ENCODE measurements at places on chromosomes 7 and 10.

GRCh38 chr10:99487125-99487807 lies 45.5 kb upstream of the NKX2-3 start:
- no peak for DNase-seq

DNA sequence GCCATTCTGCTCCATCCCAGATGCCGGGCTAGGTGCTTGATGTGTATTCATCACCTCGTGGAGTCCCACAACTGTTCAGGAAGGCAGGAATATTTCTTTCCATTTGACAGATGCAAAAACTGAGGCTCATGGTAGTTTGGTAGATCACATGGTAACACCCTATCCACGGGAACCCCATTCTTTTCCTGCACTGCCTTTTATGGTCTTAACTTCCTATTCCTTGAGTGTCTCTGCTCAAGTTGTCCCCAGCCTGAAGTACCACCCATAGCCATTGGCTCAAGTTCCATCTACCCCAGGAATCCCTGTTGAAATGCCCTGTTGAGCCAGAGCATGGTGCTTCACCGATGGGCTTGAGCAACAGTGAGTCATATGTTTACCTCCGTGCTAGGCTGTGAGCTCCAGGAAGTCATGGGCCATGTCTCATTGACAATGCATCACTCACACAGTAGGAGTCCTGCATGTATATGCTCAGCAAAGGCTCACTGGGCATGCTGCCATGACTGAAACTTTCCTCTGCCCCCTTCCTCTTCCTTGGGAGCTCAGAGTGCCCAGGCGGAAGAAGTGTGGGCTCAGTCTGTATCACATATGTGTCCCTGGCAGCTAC lies 71.7 kb upstream of the ADAM12 start:
- no peak for DNase-seq

DNA sequence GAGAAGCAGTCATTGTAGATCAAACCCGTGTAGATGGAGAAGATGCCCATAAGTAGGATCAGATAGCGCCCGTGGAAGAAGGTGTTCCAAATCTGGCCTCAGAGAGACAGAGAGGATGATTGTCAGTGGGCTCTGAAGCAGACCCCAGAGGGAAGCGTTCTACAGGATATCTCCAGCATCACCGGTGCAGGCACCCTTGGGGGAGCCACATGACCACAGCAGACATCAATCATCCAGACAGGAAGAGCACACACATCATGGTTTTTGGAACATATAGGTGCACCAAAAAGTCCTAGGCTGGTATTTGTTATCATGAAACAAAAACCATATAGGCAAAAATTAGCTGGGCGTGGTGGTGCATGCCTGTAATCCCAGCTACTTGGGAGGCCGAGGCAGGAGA lies 44.0 kb upstream of the SVOPL start:
- no peak for DNase-seq

DNA sequence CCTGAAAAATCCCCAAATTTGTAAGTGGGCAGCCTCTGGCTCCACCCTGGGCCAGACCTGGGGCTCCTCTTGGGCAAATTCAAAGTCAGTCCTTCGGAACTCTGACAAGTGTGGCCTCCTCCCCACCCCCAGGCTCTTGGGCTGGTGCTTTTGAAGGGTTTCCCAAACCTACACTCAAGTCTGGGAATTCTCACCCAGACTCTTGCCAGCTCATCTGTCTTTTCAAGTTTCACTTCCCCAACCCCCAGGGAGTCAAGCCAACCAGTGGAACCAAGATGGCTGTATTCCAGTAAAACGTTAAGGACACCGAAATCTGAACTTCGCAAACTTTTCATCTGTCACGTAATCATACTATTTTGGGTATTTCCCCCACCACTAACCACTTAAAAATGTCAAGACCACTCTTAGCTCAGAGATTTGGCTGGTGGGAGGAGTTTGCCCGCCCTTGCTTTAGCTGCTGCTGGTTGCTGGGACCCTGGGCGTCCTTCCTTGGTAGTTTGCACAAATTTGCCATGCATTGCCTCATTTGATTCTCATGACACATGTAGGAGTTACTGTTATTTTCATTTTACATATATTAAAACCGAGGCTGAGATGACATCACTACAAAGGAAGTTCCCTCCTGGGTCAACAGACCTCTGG lies 1.7 kb upstream of the MYO1G start:
- DNase-seq = no peak

GRCh38 chr7:13189668-13190067 lies 502.2 kb downstream of the ARL4A start:
- no peak for DNase-seq

GRCh38 chr7:142880876-142881505 lies 4.6 kb downstream of the TRPV6 start:
- DNase-seq = no peak

- no peak for DNase-seq
These were observed 52.0 kb downstream of the EEPD1 start for GRCh38 chr7:36204929-36205635.

DNA sequence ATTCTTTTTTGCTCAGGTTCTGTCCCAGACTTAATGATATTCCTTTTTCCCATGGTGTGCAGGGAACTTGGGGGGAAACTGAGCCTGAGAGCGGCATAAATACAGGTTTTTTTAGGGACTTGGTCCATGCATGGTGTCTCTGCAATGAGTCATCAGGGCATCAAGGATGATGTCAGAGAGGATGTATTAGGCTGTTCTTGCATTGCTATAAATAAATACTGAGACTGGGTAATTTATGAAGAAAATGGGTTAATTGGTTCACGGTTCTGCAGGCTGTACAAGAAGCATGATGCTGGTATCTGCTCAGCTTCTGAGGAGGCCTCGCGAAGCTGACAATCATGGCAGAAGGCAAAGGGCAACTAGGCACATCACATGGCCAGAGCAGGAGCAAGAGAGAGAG lies 185.4 kb downstream of the RAB11FIP2 start:
- no peak for DNase-seq

GRCh38 chr7:64182036-64182790 lies 24.8 kb upstream of the ZNF735 start:
- no peak for DNase-seq

GRCh38 chr10:66218981-66219587 lies 706.8 kb upstream of the LRRTM3 start:
- DNase-seq = no peak

DNA sequence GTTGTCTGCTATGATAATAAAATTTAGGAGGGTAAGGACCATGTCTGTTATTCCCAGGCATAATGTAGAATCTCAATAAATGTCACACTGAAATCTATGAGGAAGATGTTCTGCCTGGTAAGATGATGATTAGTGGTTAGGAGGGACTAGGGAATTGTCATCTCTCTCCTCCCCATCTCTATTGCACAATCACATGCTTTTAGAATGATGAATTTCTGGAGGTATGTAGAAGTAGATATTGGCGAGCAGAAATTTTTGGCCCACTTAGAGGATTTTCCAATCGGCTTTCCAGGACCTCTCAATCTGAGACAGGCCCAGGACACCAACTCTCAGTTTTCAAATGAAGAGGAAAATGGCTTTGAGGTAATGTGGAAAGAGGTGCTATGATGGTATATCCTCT lies 2.0 kb upstream of the PITX3 start:
- no peak for DNase-seq

DNA sequence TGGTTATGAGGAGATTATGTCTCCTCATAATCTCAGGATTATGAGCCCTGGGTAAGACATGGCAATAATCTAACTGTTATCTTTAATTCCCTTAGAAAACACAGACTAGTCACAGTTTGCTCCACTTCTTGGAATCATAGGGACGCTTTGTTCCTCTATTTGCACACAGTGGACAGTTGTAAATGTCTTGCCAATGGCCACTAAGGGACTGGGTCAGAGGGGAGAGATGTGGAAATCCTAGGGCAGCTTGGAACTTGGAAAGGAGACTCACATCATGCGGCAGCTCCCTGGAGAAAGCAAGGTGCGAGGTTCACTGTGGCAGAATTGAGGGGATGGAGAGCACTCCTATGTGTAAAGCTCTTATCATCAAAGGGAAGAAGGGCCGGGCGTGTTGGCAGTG lies 266.1 kb downstream of the PRPF18 start:
- DNase-seq = no peak

GRCh38 chr10:26046073-26046700 lies 112.2 kb downstream of the MYO3A start:
- DNase-seq = no peak

DNA sequence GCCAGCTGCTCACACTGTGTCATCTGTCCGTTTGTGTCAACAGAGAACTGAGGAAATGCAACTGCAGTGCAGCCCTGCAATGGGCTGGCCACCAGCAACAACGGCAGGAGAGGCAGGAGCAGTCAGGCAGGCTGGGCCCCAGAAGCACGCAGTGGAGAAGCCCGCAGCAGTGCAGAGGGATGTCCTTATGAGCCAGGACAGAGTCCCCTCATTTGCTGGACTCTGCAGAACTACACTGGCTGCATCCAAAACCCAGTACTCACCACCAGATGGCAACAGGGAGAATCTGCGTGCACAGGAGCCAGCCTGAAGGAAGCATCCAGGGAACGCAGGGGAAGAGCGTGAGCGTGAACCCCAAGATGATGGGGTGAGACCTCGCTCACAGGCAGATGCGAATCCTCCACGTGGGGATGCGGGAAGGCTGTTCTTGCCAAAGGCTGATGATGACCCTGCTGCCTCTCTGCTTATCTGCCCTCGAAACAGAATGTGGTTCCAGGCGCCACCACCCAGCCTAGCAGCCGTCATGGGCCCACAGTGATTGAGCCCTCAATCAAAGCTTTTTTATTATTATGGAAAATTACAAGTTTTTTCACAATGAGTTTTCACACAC lies 232.1 kb downstream of the PTPRN2 start:
- no peak for DNase-seq

GRCh38 chr10:91591797-91592174 lies 41.1 kb downstream of the PPP1R3C start:
- no peak for DNase-seq

GRCh38 chr7:156140447-156140846 lies 328.2 kb upstream of the SHH start:
- no peak for DNase-seq

- DNase-seq = no peak
These were observed 93.0 kb downstream of the ABLIM1 start for GRCh38 chr10:114565066-114565465.

DNA sequence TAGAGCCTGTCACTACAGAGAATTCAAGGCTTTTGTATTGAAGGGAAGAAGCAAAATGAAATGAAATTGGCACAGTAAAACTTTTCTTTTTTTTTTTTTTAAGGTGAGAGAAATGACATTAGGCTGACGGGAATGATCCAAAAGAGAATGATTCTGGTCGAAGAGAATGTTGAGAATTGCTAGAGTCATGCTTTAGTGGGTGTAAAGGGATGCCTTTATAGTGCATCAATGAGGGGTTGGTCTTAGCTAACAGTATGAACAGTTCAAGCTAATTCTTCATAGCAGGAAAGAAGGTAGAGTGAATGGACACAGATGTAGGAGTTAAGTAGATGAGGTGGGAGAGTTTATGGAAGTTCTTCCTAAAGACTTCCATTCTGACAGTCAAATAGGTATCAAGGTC lies 32.3 kb upstream of the LSM8 start:
- no peak for DNase-seq

DNA sequence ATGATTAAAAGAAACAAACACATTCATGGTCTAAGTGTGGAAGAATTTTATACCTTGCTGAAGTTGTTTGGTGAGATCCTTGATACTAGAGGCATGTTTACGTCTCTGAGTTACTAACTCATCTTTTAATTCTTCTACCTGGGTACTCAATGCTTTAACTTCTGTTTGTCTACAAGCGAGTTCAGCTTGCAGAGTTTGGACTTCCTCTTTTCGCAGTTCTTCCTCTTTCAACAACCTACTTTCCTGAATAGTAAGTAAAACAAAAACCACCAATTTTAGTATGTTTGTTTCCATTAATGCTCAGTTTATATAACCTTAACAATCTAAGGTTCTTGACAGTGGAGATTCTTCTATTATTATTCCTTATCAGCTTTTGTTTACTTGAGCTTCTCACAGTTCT lies 42.9 kb downstream of the CCDC186 start:
- no peak for DNase-seq
